CD8-positive, alpha-beta memory T cell (primary cell): ENCODE measurements at places on chromosomes 13 and 19.

DNA sequence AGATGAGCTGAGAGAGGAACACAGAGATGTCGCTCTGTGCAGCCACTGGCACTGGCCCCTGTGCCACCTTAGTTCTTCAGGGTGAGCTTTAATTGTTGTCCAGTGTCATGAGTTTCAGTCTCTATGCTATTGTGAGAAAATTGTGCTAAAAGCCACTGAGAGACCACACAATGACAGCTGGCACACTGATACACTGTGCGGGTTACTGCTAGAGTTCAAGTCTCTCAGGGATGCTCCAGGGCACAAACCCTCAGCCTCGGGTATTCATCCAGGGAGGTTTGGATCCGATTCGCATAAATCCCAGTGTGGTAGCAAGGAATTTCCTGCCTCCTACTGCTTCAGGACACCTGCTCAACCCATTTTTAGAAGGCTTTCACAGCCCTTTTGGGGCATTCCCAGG is 68.1 kb upstream of the EDNRB start:
- no peak for DNase-seq

- DNase-seq, result no peak
Measured at GRCh38 chr13:29737061-29737460, 113.4 kb downstream of the UBL3 start.

- DNase-seq, result no peak
Measured at GRCh38 chr13:37364956-37365355, 233.6 kb downstream of the POSTN start.

GRCh38 chr19:1244693-1245451 is 3.3 kb downstream of the ATP5F1D start:
- DNase-seq, result no peak

- DNase-seq, result no peak
Measured at GRCh38 chr19:33815380-33816340, 19.0 kb downstream of the KCTD15 start.

- DNase-seq, result no peak
Measured at GRCh38 chr19:38597075-38597474, 20.7 kb downstream of the MAP4K1 start.

- no peak for DNase-seq
Measured at GRCh38 chr19:48350856-48351255, 12.9 kb downstream of the TMEM143 start.

DNA sequence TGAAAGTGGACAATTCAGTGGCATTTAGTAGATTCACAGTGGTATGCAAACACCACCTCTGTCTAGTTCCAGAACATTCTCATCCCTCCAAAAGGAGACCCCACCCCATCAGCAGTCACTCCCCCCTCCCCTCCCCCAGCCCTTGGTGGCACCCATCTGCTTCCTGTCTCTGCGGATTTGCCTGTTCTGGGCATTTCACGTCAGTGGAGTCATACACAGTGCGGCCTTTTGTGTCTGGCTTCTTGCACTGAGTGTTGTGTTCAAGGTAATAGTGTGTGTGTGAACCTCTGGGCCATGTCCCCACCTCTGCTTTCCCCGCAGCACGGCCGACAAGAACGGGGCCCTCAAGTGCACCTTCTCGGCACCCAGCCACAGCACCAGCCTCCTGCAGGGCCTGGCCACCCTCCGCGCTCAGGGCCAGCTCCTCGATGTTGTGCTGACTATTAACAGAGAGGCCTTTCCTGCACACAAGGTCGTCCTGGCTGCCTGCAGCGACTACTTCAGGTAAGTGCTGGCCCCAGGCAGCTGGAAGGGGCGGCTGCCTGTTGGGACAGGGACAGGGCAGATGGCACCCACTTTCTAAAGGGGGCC is 19.4 kb upstream of the CRTC1 start:
- DNase-seq, result no peak

- DNase-seq, result no peak
Measured at GRCh38 chr13:96963786-96964475, 30.3 kb downstream of the OXGR1 start.

DNA sequence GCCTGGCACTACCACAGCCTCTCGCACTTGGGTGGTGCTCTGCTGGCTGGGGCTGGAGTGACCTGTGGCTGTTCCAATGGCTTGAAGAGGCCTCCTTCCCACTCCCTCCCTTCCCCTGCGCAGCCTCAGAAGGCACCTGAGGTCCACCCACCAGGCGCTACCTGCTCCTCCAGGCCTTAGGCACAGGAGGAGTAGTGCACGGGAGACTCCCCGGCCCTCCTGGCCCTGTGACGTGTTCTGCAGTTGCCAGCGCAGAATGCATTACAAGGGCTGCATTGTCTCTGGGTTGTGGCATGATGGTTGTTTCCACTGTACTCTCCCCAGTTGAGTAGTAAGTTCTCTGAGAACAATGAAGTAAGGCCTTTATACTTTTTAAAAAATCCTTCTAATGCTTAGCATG is 128.6 kb downstream of the TEX29 start:
- DNase-seq, result no peak

DNA sequence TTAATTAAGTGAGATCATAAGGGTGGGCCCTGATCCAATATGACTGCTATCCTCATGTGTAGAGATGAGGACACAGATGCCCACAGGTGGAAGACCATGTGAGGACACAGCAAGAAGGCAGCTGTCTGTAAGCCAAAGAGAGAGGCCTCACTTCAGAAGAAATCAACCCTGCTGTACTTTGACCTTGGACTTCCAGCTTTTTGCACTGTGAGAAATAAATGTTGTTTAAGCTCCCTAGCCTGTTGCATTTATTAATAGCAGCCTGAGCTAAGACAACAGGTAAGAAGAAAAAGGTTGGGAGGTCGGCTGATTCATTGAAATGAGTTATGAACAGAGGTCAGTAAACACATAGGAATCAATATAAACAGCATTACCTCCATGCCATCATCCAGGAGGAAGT is 14.8 kb downstream of the PARP4 start:
- DNase-seq, result no peak

GRCh38 chr13:99266827-99267226 is 8.6 kb upstream of the GPR18 start:
- no peak for DNase-seq

GRCh38 chr19:31260171-31260933 is 88.9 kb downstream of the TSHZ3 start:
- DNase-seq, result no peak

DNA sequence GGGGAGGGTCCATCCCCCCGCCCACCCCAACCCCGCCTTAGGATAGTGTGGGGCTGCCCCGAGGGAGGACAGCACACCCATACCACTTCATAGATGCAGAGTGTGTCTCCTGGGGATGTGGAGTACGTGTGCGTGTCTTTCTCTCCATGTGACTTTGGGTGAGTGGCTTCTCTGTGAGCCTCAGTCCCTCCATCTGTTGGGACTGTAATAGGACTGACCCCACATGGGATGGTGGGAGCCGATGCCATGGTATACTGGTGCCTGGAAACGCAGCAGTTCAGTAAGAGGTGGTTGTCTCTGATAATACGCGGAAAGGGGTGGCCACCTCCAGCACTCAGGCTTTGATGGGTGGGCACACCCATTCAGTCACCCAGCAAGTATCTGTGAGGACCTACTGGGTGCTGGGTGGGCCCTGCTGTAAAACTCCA is 816 bp upstream of the PRKD2 start:
- DNase-seq, result no peak

GRCh38 chr19:12090807-12091206 is 26.3 kb downstream of the ZNF844 start:
- peak; percentile 43 for DNase-seq

DNA sequence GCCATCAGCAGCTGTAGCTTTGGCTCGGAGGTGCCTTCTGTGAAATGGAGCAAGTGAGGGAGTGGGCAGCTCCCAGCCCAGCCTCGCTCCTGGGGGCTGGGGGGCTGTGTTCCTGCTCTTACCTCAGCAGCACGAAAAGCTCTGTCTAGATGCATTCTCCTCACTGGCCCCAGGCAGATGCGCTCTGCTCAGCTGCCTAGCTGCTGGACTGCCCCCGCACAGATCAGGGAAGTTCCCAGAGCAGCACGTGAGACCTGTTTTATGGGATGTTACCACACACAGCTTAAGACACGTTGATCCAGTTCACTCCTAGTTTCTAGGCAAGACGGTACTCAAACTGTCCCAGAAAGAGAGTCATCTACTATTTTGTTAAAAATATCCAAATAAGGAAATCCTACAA is 13.6 kb downstream of the LCP1 start:
- peak; percentile 40 for DNase-seq

DNA sequence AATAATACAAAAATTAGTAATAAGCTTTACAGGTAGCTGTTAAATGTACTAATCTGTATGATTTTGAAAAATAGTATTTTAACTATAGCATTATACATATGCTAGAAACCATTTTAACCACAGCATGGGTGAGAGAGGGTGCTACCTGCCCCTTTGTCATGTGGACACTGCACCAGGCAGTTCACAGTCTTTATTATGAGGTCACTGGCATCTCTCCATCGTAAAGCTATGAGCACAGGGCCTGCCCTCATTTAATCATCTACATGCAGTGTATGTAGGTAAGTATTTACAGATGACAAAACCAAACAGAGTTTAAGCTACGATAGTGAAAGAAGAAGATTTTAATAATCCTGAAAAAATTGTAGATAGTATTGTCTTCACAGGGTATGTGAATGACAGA is 21.7 kb downstream of the EDNRB start:
- DNase-seq, result no peak

DNA sequence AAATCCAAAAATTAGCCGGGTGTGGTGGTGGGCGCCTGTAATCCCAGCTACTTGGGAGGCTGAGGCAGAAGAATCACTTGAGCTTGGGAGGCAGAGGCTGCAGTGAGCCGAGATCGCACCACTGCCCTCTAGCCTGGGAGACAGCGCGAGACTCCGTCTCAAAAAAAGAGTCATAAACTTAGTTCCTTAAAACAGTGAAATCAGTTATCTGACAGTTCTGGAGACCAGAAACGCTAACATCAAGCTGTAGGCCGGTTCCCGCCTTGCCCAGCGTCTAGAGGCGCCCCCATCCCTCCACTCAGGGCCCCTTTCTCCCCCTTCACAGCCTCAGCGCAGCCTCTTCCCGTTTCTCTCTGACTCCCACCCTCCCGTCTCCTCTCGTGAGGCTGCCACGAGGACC is 11.9 kb downstream of the ADAT3 start:
- no peak for DNase-seq

DNA sequence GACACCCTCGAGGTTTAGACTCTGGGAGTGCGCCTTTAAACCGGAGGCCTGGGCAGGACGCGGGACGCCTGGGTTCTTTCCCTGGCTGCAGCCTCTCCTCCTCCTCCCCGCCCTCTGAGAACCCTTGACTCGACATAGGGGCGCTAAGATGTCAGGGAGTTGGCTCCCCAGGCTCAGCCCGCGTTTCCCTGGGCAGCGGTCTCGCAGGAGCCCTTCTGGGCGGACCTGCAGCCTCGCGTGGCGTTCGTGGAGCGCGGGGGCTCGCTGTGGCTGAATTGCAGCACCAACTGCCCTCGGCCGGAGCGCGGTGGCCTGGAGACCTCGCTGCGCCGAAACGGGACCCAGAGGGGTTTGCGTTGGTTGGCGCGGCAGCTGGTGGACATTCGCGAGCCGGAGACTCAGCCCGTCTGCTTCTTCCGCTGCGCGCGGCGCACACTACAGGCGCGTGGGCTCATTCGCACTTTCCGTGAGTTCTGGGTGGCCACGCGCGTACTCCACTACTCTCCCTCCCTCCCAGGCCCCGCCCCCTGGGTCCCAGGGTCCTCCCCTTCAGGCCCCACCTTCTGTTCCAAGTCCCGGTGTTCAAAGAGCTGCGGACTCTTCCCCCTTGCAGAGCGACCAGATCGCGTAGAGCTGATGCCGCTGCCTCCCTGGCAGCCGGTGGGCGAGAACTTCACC is 1.3 kb downstream of the ICAM5 start:
- DNase-seq, result peak; percentile 63
